Immature natural killer cell (primary cell): ENCODE measurements at places on chromosomes 6 and 20.

GRCh38 chr20:48531505-48531904, 296.3 kb downstream of the PREX1 start:
- DNase-seq = no peak
- H3K27me3 ChIP-seq = peaks cover 2% of the 10 kb centered on the region
- H3K36me3 ChIP-seq = no peaks in the 10 kb centered on the region

DNA sequence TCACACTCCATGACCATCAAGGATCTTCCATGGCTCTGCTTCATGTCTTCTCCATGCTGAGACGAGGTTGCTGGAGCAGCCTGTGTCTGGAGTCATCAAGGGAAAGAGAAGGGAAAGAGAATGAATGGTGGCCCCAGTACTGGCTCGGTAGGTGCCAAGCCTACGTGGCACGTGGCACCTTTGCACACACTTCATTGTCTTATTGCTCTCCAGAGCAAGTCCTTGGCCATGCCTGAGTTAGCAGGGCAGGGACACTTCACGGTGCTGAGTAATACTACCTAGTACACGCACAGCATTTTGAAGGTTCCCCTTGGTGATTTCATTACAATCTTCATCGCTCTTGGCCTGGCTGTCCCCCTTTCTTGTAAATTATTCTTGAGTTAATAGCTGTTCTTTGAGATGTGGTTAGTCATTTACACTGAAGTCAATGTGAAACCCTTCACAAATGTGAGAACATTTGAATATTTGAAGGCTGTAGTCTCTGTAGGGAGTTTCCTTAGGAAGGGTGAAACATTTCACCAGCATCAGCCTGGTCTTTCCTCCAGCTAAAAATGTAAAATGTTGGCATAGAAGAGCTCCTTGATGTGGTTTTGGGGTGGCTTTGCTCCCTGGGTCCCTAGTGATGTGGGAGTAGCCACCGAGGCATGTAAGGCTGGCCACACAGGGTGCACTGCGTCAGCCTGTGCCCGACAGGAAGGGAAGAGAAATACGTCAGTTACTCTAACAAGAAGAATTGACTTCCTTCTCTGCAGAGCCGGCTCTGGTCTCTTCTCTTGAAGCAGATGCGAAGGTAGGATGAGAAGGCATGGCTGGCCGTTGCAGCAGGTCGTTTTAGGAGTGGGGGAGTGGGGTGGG, at the start of gene SYTL3:
Gene SYTL3 (plus strand): TSS at position 766 of the 855 bp plus-strand sequence. CDS start 13,215 bp downstream, outside the sequence.
- peaks cover 79% of the 10 kb centered on the region for H3K4me1 ChIP-seq
- peak within 1 kb of the TSS; percentile 99 for H3K27ac ChIP-seq
- H3K4me3 ChIP-seq = peak within 1 kb of the TSS; percentile 96
- H3K36me3 ChIP-seq = peaks cover 6% of the 10 kb centered on the region

DNA sequence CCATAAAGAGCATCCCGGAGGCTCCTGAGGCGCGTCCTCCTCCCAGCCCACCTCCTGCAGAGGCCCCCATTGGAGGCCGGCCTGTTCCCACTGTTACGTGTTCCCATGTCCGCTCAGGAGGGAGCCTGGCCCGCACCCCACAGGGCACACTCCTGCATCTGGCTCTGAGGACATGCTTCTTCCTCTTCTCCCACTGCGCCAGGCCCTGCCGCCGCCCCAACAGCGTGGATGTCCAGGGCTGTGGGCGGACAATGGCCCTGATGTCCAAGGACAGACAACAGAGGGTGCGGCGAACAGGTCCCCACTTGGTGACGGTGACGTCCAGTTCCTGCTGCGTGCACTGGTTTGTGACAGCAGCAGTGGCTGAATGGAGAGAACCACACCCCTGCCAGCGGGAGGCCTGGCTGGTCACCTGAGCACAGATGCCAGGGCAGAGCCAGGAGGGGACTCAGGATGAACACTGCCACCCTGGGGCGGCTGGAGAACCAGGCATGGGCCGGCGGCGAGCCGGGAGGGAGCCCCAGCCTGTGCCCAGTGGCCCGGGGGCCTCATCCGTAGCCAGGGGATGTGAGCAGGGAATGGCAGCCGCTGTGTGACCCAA, 26.6 kb downstream of the FRMD1 start:
- no peaks in the 10 kb centered on the region for H3K36me3 ChIP-seq
- no peak overlapping the region for H3K4me3 ChIP-seq
- no peak for DNase-seq
- H3K4me1 ChIP-seq = no peaks in the 10 kb centered on the region

DNA sequence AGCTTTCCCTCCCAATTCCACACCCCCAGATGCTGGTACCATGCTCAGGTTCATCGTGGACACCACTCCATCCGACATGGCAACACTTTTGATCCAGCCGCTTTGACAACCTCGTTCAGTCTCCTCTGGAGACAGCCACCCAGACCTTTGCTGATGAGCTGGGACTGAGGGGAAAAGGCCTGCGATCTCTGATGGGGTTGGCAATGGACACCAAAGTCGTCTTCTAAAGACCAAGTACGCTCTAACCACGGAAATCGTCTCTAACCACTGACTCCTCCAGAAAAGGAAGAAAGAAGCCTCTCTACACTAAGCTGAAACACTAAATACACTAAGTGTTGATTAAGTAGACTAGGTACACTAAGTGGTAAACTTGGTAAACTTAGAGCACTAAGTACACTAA, 26.1 kb upstream of the HLA-E start:
- H3K4me1 ChIP-seq = peaks cover 51% of the 10 kb centered on the region
- H3K4me3 ChIP-seq = peak overlapping the region; percentile 68
- no peak for DNase-seq

DNA sequence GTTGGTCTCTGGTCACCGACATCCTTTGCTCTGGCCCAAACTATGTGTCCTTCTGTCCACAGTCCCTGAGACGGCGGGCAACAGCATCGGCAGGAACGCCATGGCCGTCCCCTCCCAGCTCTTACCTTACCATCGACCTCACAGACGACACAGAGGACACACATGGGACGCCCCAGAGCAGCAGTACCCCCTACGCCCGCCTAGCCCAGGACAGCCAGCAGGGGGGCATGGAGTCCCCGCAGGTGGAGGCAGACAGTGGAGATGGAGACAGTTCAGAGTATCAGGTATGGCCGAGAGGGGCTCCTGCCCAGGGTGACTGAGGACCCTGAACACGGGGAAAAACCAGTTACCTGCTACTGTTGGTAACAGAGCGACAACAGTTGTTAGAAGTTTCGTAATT, 25.0 kb downstream of the DNMT3B start:
- no peaks in the 10 kb centered on the region for H3K27me3 ChIP-seq
- no peak for DNase-seq
- peaks cover 2% of the 10 kb centered on the region for H3K4me1 ChIP-seq
- no peak overlapping the region for H3K27ac ChIP-seq
- no peak overlapping the region for H3K4me3 ChIP-seq
- H3K36me3 ChIP-seq = no peaks in the 10 kb centered on the region

GRCh38 chr20:34473262-34473883, 42.8 kb upstream of the DYNLRB1 start:
- peaks cover 34% of the 10 kb centered on the region for H3K4me1 ChIP-seq
- peaks cover 5% of the 10 kb centered on the region for H3K27me3 ChIP-seq
- peak overlapping the region; percentile 21 for H3K27ac ChIP-seq
- H3K36me3 ChIP-seq = peaks cover 3% of the 10 kb centered on the region
- no peak overlapping the region for H3K4me3 ChIP-seq

GRCh38 chr20:8049310-8049709, 29.7 kb upstream of the TMX4 start:
- no peak overlapping the region for H3K4me3 ChIP-seq
- H3K4me1 ChIP-seq = peaks cover 10% of the 10 kb centered on the region
- no peaks in the 10 kb centered on the region for H3K27me3 ChIP-seq

DNA sequence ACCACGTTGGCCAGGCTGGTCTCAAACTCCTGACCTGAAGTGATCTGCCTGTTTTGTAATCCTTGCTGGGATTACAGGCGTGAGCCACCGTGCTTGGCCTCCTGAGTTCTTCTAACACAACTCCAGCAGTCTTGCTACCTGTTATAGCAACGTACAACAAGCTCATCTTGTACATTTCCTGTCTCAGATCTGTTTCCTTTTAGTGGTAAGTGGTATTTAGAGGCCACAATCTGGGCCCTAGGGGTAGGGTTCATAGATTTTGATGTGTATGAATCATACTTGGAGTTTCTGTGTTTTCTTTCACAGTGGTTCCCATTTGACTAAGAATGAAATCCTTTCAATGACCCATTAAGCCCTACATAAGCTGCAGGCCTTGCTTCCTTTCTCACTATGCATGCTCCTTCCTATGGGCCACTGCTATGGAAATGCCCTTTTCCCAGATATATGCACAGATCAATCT, 27.1 kb upstream of the SYNCRIP start:
- peak overlapping the region; percentile 93 for H3K27ac ChIP-seq
- peaks cover 5% of the 10 kb centered on the region for H3K36me3 ChIP-seq
- peak overlapping the region; percentile 71 for H3K4me3 ChIP-seq

GRCh38 chr6:11460001-11460668, 77.4 kb upstream of the TMEM170B start:
- H3K4me3 ChIP-seq = no peak overlapping the region
- H3K27ac ChIP-seq = no peak overlapping the region
- peak; percentile 6 for DNase-seq

DNA sequence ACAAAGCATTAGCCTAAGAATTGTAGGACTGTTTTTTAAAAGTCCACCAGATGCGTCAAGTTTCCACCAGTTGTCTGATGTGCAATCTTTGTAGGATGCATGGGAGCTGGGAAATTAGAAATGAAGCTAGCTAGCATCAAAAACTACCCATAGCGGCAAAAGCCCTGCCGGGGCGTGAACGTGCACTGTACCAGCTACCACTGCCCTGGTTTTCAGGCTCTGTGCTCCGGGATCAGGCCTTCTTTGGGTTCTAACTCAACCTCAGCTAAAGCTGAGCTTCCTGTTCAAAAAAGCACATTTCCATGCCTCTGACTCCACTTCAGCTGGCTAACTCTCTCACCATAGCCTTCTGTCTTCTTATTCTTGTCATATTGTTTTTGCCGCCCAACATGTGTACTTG, 26.9 kb upstream of the FUCA2 start:
- no peak for DNase-seq
- peaks cover 31% of the 10 kb centered on the region for H3K4me1 ChIP-seq
- H3K27me3 ChIP-seq = peaks cover 2% of the 10 kb centered on the region
- no peaks in the 10 kb centered on the region for H3K36me3 ChIP-seq
- peak overlapping the region; percentile 21 for H3K27ac ChIP-seq

DNA sequence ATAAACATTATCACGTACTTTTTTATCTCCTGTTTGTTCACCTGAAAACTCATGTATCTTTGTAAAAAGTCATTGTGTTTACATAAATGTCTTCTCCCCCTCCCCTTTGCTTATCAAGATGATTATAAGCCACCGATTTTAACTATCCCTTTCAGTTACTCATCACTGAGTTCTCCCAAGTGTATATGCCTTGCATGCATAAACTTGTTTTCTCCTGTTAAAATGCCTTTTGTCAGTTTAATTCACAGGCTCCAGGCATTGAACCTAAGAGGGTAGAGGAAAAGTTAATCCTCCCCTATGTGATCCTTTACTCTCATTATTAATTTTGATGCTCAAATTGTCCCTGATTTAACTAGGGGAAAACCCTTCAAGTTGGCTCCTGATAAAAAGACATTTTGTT, 24.2 kb downstream of the ANKEF1 start:
- no peak overlapping the region for H3K4me3 ChIP-seq
- no peak for DNase-seq
- no peaks in the 10 kb centered on the region for H3K4me1 ChIP-seq

DNA sequence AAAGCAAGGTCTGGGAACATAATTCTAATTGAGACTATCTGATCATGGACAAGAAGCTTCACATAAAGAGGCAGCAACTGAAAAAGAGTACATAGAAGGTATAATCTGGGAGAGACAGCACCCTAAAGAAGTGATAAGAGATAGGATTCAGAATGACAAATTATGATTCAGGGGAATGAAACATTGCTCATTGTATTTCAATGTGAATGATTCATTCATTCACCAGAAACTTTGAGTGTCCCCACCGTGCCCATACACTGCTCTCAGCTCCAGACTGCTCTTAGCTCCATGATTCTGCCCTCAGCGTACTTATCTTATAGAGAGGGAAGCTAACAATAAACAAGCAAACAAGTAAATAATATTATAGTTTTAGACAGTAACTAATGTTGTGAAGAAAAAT, 329.3 kb upstream of the IRAK1BP1 start:
- H3K4me3 ChIP-seq = no peak overlapping the region
- no peaks in the 10 kb centered on the region for H3K36me3 ChIP-seq
- no peaks in the 10 kb centered on the region for H3K27me3 ChIP-seq
- H3K4me1 ChIP-seq = no peaks in the 10 kb centered on the region

DNA sequence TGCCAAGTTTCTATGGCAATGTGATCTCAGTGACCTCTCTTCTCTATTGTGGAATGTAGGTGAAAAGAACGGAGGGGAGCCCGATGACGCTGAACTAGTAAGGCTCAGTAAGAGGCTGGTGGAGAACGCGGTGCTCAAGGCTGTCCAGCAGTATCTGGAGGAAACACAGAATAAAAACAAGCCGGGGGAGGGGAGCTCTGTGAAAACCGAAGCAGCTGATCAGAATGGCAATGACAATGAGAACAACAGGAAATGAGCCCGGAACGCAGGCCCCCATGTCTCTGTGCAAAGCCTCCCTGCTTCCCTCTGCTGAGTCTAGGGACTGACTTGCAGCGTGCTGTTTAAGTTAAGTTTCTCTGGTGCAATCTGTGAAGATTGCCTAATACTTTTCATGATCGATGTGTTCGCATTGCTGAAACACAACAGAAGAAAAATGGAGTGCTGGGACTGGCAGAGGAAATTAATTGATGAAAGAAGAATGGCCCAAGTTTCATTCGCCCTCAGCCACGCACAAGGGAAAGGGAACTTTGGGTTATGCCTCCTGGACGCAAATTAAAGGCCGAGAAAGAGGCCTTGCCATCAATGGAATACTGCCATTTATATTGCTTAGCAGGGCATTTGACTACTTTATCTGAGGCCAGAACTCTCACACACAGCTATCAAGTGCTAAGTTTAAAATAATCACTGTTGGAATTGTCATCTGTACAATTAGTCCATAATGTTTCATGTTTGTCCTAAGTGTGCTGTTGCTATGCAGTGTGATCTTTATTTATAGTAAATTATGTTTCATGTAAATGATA, 146.4 kb downstream of the AKAP7 start:
- peaks cover 24% of the 10 kb centered on the region for H3K36me3 ChIP-seq
- DNase-seq = peak; percentile 60
- H3K4me1 ChIP-seq = peaks cover 24% of the 10 kb centered on the region
- H3K27me3 ChIP-seq = no peaks in the 10 kb centered on the region
- H3K27ac ChIP-seq = peak overlapping the region; percentile 94

- peaks cover 26% of the 10 kb centered on the region for H3K4me1 ChIP-seq
- no peak for DNase-seq
- H3K27me3 ChIP-seq = peaks cover 1% of the 10 kb centered on the region
- no peak overlapping the region for H3K27ac ChIP-seq
- peaks cover 12% of the 10 kb centered on the region for H3K36me3 ChIP-seq
Observed at GRCh38 chr6:17938901-17939300, 48.5 kb downstream of the KIF13A start.
